ENCODE measurements at places on chromosomes 2 and 18. TPM values are rescaled to one million over a fixed set of nuclear protein-coding genes. Genes with fewer than 3 reads are reported as not detected.
A peak's percentile ranks its signal among the peaks of the same experiment; 100 is the strongest.

MARCO gene
- not detected for total RNA-seq

GPR55 gene
- total RNA-seq: 5.3 TPM

RAD51AP2 gene
- not detected for total RNA-seq

DNA sequence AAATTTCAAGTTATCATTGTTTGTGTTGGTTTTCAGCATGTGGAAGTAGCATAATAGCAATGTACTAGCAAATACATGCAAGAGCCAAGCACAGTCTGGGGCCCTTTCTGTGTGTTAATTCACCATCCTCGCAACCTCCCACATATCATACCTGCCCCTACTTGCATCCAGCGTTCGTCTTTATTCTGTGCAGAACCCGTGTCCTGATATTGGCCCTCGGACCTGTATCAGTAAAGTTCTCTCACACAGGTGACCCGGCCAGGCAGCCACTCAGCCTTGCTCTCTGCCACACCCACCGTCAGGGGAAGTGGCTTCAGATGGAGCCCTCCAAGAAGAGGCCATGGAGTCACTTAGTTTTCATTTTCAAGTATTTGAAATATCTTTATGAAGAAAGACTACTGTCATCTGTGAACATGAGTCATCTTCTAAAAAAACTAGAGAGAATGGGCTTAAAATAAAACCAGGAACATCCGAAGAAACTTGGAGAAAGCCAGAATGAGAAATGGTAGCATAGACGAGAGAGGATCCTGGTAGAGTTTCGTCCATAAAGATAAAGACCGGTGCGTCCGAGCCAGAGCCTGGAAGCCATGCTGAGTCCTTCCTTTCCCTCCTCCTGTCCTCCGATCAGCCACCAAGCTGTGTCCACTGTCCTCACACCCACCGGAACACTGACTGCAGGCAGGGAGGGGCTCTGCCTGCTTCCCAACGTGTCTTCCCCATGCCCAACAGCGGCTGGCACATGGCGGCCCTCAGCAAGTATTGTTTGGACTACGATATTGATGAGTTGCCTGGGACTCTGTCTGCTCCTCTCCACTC lies 57.3 kb upstream of the RPL31 start:
- H3K36me3 ChIP-seq: peaks cover 2% of the 10 kb centered on the region
- H3K4me3 ChIP-seq: no peak overlapping the region
- no peak for DNase-seq
- no peaks in the 10 kb centered on the region for H3K27me3 ChIP-seq
- H3K4me1 ChIP-seq: peaks cover 22% of the 10 kb centered on the region
- no peak overlapping the region for H3K27ac ChIP-seq

DNA sequence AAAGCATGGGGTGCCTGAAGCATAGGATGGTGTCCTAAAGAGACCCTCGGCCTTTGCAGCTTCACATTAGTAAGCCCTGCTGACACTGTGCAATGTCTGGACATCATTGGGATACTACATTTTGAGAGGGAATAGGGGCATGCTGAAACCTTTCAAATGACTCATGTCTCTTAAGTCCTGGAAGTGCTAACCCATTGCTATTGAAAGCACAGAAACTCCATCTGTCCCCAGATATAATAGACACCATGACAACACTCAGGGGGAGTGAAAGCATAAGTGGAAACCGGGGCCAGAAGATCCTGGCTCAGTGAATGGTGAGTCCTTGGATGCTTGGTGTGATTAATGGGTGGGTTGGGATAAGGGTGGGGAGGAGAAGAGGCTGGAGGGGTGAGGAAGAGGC lies 595.5 kb upstream of the ID2 start:
- no peaks in the 10 kb centered on the region for H3K36me3 ChIP-seq
- no peaks in the 10 kb centered on the region for H3K4me1 ChIP-seq
- DNase-seq: no peak
- H3K4me3 ChIP-seq: no peak overlapping the region

DNA sequence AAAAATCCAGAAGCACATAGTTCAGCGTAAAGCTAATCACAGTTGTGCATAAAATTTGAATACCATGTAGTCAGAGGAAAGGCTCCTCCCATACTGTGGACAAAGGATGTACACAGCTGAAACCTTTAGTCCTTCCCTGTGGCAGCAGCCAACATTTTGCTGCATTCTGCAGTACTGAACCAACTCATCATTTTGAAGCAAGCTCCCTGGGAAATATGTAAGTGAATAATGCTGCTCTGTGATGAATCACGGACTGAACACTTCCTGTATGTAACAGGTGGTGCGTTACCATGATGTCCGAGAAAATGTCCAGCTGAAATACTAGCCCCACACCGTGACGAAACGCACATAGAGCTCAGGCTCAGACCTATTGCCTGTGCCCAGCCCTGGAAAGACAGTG lies 421.1 kb upstream of the RAB12 start:
- H3K27me3 ChIP-seq: no peaks in the 10 kb centered on the region
- no peak overlapping the region for H3K27ac ChIP-seq
- no peaks in the 10 kb centered on the region for H3K36me3 ChIP-seq
- no peak for DNase-seq
- H3K4me1 ChIP-seq: no peaks in the 10 kb centered on the region

DNA sequence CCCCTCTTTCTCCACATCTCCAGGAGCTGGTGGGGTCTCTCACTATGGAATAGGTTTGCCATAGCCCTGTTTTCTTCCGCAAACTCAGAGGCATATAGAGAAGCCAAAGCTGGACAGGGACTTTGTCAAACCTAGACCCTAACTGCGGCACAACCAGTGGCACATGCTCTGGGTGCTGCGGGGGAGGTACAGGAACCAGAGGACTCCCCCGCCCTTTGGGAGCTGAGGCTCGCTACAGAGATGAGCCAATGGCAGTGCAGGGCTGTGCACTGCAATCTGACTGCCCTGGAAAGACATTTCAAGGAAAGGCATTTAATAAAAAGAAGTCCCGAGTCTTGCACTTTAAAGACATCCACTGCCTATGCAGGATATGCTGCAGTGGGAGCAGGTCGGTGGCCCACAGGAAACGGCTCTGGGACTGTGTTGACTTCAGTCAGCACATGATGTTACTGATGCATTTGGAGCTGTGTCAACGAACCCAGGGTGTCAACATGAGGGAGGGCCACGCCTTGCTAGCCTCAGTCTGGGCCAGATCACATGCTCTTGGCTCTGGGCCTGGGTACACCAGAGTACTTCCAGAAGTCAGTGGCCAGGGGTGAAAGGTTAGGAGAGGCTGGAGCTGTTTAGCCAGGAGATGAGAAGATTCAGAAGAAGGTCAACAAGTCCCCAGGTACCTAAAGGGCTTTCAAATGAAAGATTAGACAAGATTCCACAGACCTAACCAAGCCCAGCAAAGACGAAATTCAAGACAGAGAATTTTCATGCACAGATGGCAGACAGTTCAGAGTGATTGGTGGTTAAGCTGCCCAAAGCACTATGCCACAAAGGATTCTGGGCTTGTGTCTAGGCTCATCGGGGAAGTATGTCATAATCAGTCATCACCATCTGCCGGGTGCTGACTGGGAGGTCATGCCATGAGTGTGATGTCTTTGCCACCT lies 8.2 kb downstream of the SLC35F6 start:
- peak; percentile 54 for DNase-seq
- H3K4me3 ChIP-seq: no peak overlapping the region
- H3K36me3 ChIP-seq: peaks cover 14% of the 10 kb centered on the region
- H3K27me3 ChIP-seq: no peaks in the 10 kb centered on the region
- peak overlapping the region; percentile 83 for H3K27ac ChIP-seq
- peaks cover 40% of the 10 kb centered on the region for H3K4me1 ChIP-seq

GRCh38 chr2:217071416-217071815 lies 211.6 kb upstream of the TNP1 start:
- no peak overlapping the region for H3K27ac ChIP-seq
- H3K4me3 ChIP-seq: no peak overlapping the region
- no peak for DNase-seq

- DNase-seq: no peak
- no peaks in the 10 kb centered on the region for H3K36me3 ChIP-seq
- peaks cover 12% of the 10 kb centered on the region for H3K4me1 ChIP-seq
- H3K4me3 ChIP-seq: no peak overlapping the region
Observed at GRCh38 chr2:221549143-221549542, 23.0 kb downstream of the EPHA4 start.

DNA sequence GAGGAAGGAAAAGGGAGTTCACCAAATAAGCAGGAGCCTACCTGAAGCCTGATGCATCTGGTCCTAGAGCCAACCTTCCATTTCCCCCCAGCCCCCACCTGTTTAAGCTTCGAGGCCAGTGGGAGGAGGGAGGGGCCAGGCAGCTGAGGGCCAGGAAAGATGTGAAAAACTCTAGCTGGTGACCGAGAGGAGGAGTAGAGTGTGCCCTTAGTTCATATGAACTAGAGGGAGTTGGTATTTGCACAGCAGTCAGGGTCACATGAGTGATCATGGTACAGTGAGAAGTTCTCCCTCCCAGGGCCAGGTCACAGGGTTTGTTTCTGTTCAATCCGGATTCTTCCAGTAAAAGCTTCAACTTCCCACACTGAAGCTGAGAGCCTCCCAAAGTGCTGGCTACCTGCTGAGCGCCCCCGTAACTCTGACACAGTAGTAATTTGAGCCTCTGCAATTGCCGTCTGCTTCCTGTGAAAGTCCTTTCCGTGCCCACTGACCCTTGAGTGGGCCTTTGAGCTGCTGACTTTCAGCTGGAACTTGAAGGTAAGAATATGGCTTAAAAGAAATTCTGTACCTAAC lies at the start of gene SULT1C2:
Gene SULT1C2, plus strand, starts transcription at position 362 of the 573 bp plus-strand sequence. CDS start 4,773 bp downstream, outside the sequence.
- no peaks in the 10 kb centered on the region for H3K36me3 ChIP-seq
- H3K27me3 ChIP-seq: peaks cover 7% of the 10 kb centered on the region
- no peak within 1 kb of the TSS for H3K27ac ChIP-seq
- no peaks in the 10 kb centered on the region for H3K4me1 ChIP-seq
- no peak for DNase-seq

GRCh38 chr2:11988691-11989353 lies 242.4 kb downstream of the LPIN1 start:
- no peaks in the 10 kb centered on the region for H3K4me1 ChIP-seq
- H3K27me3 ChIP-seq: peaks cover 6% of the 10 kb centered on the region
- no peaks in the 10 kb centered on the region for H3K36me3 ChIP-seq
- no peak overlapping the region for H3K27ac ChIP-seq

- H3K4me1 ChIP-seq: peaks cover 39% of the 10 kb centered on the region
- H3K27ac ChIP-seq: peak overlapping the region; percentile 57
- peaks cover 9% of the 10 kb centered on the region for H3K27me3 ChIP-seq
- peak; percentile 85 for DNase-seq
- H3K36me3 ChIP-seq: no peaks in the 10 kb centered on the region
- no peak overlapping the region for H3K4me3 ChIP-seq
Observed at GRCh38 chr2:200702646-200703118, 109.0 kb upstream of the BZW1 start.

GRCh38 chr2:201985728-201986462 lies 47.8 kb upstream of the FZD7 start:
- no peak overlapping the region for H3K4me3 ChIP-seq
- H3K4me1 ChIP-seq: peaks cover 3% of the 10 kb centered on the region
- H3K36me3 ChIP-seq: no peaks in the 10 kb centered on the region
- H3K27ac ChIP-seq: no peak overlapping the region
